ENCODE measurements at places on chromosomes 11 and 22. TPM values are rescaled to one million over a fixed set of nuclear protein-coding genes. Genes with fewer than 3 reads are reported as not detected.

The MAPK8IP2 gene
- total RNA-seq = 0.37 TPM

The FEN1 gene
- 118 TPM for total RNA-seq

The TEAD1 gene
- 0.15 TPM for total RNA-seq

The TMPRSS5 gene
- total RNA-seq = 0.64 TPM

The PVALB gene
- not detected for total RNA-seq

The ZNF214 gene
- total RNA-seq = not detected

The PGA3 gene
- not detected for total RNA-seq

The ZBTB16 gene
- 7.6 TPM for total RNA-seq

The EI24 gene
- total RNA-seq = 44.3 TPM

DNA sequence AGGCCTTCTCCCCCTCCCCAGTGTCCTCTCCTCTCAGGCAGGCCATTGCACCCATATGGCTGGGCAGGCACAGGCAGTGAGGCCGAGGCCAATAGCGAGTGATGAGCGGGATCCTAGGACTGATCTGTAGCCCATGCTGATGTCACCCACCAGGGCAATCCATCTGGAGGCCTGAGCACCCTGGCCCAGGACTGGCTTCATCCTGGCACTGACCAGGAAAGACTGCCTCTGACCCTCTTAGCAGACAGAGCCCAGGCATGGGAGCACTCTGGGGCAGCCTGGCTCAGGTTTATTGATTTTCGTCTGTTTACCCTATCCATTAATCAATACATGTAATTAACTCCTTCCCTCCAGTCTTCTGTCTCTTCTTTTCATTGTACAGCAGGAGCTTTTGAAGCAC is 5.1 kb upstream of the TIRAP start:
- H3K27ac ChIP-seq = no peak overlapping the region
- DNase-seq = no peak
- no peak overlapping the region for H3K4me3 ChIP-seq
- H3K4me1 ChIP-seq = peaks cover 36% of the 10 kb centered on the region
- H3K27me3 ChIP-seq = no peaks in the 10 kb centered on the region
- H3K36me3 ChIP-seq = peaks cover 30% of the 10 kb centered on the region

- no peak overlapping the region for H3K27ac ChIP-seq
- no peaks in the 10 kb centered on the region for H3K36me3 ChIP-seq
- DNase-seq = no peak
- H3K4me3 ChIP-seq = no peak overlapping the region
- H3K4me1 ChIP-seq = no peaks in the 10 kb centered on the region
- no peaks in the 10 kb centered on the region for H3K27me3 ChIP-seq
Measured at GRCh38 chr22:40659166-40659565, 20.1 kb upstream of the MCHR1 start.

- H3K27ac ChIP-seq = no peak overlapping the region
- H3K36me3 ChIP-seq = peaks cover 38% of the 10 kb centered on the region
- DNase-seq = no peak
- H3K27me3 ChIP-seq = no peaks in the 10 kb centered on the region
Measured at GRCh38 chr11:113828191-113828590, 47.2 kb downstream of the USP28 start.

- no peaks in the 10 kb centered on the region for H3K36me3 ChIP-seq
- H3K27me3 ChIP-seq = peaks cover 34% of the 10 kb centered on the region
- DNase-seq = no peak
- no peak overlapping the region for H3K27ac ChIP-seq
- H3K4me1 ChIP-seq = no peaks in the 10 kb centered on the region
- no peak overlapping the region for H3K4me3 ChIP-seq
Measured at GRCh38 chr22:43890901-43891331, 897 bp downstream of the PNPLA5 start.

- H3K27ac ChIP-seq = no peak overlapping the region
- H3K27me3 ChIP-seq = peaks cover 2% of the 10 kb centered on the region
- H3K4me3 ChIP-seq = no peak overlapping the region
- no peaks in the 10 kb centered on the region for H3K36me3 ChIP-seq
Measured at GRCh38 chr11:83836065-83836464, 549.9 kb upstream of the CCDC90B start.

GRCh38 chr22:22424956-22425355 is 83.6 kb downstream of the ZNF280B start:
- H3K27ac ChIP-seq = no peak overlapping the region
- no peak overlapping the region for H3K4me3 ChIP-seq
- H3K4me1 ChIP-seq = no peaks in the 10 kb centered on the region

DNA sequence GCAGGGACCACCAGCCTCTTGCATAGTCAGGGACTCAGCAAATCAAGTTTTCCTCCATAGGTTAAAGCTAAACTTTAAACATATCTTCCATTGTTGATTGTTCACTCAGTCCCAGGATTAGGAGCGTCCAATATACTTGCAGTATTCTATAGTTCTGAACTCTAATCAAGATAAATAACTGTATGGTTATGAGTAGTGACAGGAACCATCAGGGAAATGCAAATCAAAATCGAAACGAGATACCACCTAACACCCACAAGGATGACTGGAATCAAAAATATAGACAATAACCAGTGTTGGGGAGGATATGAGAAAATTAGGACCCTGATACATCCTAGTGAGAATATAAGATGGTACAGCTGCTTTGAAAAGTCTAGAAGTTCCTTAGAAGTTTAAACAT is 190.0 kb downstream of the ETS1 start:
- H3K4me1 ChIP-seq = peaks cover 14% of the 10 kb centered on the region
- no peak for DNase-seq
- H3K36me3 ChIP-seq = peaks cover 4% of the 10 kb centered on the region
- no peak overlapping the region for H3K4me3 ChIP-seq
- H3K27me3 ChIP-seq = no peaks in the 10 kb centered on the region

- no peaks in the 10 kb centered on the region for H3K36me3 ChIP-seq
- DNase-seq = no peak
- H3K27me3 ChIP-seq = no peaks in the 10 kb centered on the region
- no peaks in the 10 kb centered on the region for H3K4me1 ChIP-seq
- H3K4me3 ChIP-seq = no peak overlapping the region
Measured at GRCh38 chr22:48943567-48944432, 883.9 kb downstream of the BRD1 start.

- H3K4me1 ChIP-seq = peaks cover 73% of the 10 kb centered on the region
- no peak for DNase-seq
- peak overlapping the region; percentile 76 for H3K27ac ChIP-seq
Measured at GRCh38 chr22:39923696-39924095, 22.8 kb downstream of the GRAP2 start.

GRCh38 chr11:28343304-28344233 is 235.4 kb downstream of the METTL15 start:
- no peak overlapping the region for H3K4me3 ChIP-seq
- no peaks in the 10 kb centered on the region for H3K36me3 ChIP-seq
- DNase-seq = no peak

DNA sequence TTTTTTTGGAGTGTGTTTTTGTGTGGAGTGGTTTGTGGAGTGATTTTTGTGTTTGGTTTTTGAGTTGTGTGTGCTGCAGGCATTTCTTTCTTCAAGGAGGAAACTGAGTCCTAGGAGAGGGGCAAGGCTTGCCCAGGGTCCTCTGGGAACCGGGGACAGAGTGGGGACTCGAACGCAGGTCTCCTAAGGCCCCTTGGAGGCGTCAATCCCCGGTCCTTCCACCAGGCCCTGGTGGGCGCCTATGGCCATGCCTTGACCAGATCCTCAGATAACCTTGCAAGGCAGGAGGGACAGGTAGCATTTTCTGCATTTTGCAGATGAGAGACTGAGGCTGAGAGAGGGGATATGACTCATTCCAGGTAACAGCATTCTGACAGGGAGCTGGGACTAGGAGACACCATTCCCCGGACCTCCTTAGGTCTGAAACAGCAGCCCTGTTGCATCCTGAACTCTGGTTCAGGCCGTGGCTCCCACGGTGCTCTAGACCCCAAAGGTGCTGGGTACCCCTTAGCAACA is 39.1 kb downstream of the MYO7A start:
- DNase-seq = no peak
- no peaks in the 10 kb centered on the region for H3K4me1 ChIP-seq
- no peaks in the 10 kb centered on the region for H3K36me3 ChIP-seq
- H3K27ac ChIP-seq = no peak overlapping the region

DNA sequence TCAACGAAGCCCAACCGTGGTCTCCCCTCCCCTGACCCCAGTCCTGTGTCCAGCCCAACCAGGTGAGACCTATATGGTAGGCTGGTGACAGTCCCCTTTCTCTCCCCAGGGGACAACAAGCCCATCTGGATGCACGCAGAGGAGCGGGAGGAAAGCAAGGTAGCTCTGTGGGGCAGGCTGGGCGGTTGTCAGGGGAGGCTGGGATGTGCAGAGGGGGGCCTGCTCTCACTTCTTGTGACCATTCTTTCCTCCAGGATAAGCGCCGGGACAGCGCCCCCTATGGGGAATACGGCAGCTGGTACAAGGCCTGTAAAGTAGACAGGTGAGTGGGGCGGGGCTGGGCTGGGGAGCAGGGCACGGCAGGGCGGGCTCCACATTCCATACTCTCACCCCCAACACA is 3.5 kb upstream of the RAB1B start:
- peaks cover 25% of the 10 kb centered on the region for H3K36me3 ChIP-seq
- peaks cover 21% of the 10 kb centered on the region for H3K4me1 ChIP-seq
- no peak overlapping the region for H3K27ac ChIP-seq

- H3K4me1 ChIP-seq = no peaks in the 10 kb centered on the region
- no peak for DNase-seq
- H3K4me3 ChIP-seq = no peak overlapping the region
- no peak overlapping the region for H3K27ac ChIP-seq
- H3K36me3 ChIP-seq = no peaks in the 10 kb centered on the region
Measured at GRCh38 chr22:49365191-49365837, 462.4 kb downstream of the BRD1 start.

GRCh38 chr22:23263651-23264555 is 83.6 kb downstream of the BCR start:
- peak overlapping the region; percentile 79 for H3K27ac ChIP-seq
- H3K27me3 ChIP-seq = no peaks in the 10 kb centered on the region
- peaks cover 8% of the 10 kb centered on the region for H3K4me1 ChIP-seq
- no peaks in the 10 kb centered on the region for H3K36me3 ChIP-seq

All from activated CD4-positive, alpha-beta T cell treated with anti-CD3 and anti-CD28 coated beads, Interleukin-2, amount 10 ng/mL, durations not matched to agents 7 days and 5 days (primary cell).